ENCODE measurements at places on chromosomes 6 and 20.

DNA sequence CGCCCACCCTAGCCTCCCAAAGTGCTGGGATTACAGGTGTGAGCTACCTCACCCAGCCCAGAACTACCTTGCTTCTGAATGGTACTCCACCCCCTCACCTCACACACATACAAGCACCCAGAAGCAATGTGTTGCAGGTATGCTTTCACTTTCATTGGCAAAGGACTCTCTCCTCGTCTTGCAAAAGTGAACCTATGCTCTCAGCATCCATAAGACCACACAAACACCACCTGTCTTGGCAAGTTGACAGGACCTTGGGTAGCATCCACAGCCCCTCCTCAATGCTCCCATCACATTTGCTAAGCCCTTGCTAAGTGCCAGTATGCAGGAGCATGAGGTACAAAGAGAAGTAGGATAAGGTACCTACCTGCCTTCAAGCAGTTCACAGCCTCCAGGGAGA, 3.7 kb downstream of the KIF13A start:
- no peak for DNase-seq

- no peak for DNase-seq
Observed at GRCh38 chr6:99307295-99307907, 42.1 kb downstream of the FAXC start.

GRCh38 chr6:126440923-126441322, 101.0 kb downstream of the CENPW start:
- no peak for DNase-seq

DNA sequence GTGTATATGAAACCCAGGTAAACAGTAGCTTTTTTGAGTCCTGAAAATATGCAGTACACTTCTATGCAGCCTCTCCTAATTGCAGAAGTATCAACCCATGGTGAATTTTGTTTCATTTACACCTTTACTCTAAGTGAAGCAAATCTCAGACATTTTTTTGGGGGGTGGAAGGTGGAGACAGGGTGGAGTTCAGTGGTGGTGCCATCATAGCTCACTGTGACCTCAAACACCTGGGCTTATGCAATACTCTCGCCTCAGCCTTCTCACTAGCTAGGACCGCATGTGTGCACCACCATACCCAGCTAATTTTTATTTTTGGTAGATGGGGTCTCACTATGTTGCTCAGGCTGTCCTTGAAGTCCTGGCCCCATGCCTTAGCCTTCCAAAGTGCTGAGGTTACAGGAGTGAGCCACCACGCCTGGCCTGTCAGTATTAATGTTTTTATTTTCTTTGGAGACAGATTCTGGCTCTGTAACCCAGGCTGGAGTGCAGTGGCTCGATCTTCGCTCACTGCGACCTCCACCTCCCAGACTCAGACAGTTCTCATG, 80.3 kb downstream of the JARID2 start:
- no peak for DNase-seq

GRCh38 chr6:108598305-108598863, 37.7 kb downstream of the FOXO3 start:
- DNase-seq, result no peak

GRCh38 chr6:73985891-73986290, 289.9 kb downstream of the CD109 start:
- no peak for DNase-seq

DNA sequence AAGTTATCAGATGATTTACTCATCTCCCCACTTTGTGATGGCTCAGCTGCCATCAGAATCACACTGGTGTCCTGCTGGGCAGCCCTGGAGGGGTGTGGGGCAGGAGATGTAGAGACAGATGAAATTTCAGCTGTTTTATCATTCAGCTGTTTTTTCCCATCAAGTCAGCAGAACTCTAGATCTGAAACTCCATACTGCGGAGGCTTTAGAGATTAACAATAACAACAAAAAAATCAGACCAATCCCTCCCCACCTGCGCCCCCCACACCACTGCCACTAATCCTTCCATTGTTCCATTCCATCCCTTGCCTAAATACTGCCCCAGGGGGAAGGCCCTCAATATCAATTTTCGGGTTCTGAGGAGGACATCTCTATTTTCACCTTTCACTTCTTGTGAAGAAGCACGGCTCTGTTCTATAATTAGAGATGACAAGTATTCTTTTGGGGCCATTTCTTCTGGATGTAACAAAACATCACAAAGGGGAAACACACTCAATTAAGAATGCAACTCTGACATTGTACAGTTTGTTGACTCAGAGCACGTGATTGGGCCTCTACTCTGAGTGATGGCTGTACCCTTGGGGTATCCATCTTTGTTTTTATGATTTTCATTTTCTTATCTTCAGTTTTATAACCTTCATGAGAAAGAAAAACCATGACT, 396.3 kb downstream of the ZFAND3 start:
- DNase-seq, result no peak

DNA sequence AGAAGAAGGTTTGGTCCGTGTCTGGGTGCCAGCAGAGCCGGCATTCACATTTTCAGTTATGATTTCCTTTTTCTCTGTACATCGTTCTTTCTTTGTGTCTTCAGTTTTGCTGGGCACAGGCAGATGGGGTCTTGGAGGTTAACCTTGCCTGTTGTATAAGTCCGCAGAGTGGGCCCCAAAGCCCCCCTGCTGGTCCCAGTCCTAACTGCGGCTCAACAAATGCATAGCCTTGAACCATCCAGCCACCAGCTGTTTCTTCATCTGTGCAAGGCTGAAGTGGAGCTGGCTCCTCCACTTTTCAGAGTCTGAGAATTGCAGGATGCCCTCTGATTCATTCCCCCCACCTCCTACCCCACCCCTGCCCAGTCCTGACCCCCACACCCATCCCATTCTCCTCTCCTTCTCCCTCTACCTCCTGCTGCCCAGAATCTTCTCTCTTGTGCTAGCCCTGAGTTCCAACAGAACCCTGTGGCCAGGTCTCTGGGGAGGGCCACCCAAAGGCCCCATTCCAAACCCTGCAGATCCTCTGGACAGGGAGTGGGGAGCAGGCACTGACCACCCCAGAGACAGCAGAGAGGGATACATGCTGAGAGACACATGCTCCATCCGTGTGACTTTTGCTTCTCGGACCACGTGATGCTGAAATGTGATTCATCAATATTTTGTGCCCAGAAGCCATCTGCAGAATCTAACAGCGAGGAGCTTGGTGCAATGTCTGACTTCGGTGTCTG, 386.5 kb upstream of the SULF2 start:
- DNase-seq, result no peak

- no peak for DNase-seq
Observed at GRCh38 chr6:99096170-99096569, 148.4 kb upstream of the FBXL4 start.

DNA sequence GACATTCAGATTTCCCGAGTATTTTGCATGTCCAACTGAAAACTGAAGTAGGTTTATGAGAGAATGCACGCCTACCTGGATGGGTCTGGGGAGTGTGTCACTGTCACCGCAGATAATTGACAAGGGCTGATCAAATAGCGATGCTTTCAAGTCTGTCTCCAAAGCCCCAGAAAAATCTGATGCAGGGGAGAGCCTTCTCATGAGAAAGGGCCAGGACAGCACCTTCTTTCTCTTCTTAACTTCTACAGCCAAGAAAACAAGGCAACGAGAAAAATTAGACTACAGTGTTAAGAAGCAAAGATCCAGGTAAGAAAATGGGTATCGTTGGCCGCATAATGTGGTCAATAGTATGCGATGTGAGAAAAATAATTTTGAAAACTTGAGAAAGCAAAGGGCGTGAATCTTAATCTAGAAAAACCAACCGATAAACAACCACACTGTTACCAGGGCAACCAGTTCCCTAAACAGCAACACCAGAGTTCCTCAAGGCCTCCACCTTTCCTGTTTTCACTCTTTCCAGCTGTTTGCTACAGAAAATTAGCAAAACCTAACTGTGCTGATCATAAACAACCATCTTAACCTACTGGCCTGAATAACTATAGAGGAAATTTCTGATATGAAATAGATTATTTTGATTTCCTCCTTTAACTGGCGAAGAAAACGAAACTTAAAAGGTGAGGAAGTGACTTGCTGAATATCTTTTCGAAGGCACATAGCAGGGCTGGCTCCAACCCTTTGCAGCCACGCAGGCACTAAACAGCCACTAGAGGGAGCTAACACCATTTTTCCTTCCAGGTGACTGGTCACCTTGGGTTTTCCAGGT, 2.6 kb downstream of the TAGAP start:
- DNase-seq, result peak; percentile 85

DNA sequence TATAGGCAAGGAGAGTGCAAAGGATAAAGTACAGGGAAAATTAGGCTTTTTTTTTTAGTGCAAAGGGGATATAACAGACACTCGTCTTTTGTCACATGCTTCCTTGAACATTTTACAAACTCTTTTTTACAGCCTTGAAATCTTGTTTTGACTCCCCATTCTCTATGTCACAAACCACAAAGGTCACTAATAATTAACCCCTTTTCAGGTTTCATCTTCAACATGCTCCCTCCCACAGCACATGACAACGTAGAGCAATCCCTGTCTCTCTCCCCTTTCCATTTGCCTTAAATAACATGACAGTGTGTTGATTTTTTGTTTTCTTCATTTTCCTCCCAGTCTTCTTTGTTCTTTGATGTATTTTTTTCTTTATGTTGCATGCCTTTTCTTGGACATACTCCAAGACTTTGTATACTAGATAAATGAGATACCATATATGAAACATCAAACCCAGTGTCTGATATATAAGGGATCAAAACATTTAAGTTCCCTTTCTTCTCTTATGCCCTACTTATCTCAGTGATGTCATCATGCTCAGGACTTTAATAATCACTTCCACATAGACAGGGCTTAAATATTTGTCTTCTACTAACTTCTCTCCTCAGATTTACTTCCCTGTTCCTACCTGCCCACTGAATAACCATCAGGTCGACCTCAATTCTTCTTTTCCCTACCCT, 378.7 kb upstream of the HSF2 start:
- DNase-seq, result no peak

- no peak for DNase-seq
Observed at GRCh38 chr20:3798908-3799248, 2.8 kb downstream of the CDC25B start.

DNA sequence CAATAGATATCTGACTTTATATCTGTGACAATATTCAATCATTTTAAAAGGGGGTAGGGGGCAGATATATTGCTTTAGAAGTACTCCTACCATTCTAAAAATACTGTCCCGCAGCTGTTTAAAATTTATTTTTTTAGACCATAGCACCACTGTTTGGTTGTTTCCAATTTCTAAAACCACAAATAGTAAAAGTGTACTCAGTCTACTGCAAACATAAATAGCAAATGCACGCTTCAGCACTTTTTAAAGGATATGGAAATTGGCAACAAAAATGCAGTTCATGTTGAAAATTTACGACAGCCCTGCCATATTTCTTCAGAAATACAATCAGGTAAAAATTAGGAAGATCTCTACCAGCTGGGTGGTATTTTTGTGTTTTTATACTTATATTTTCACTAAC, 132.0 kb upstream of the RUNX2 start:
- DNase-seq, result no peak

- no peak for DNase-seq
Observed at GRCh38 chr6:150634176-150634963, 34.7 kb downstream of the PLEKHG1 start.

- no peak for DNase-seq
Observed at GRCh38 chr20:63552481-63553249, 1.3 kb upstream of the FNDC11 start.

- no peak for DNase-seq
Observed at GRCh38 chr6:155517294-155517693, 61.7 kb upstream of the NOX3 start.

GRCh38 chr6:63663147-63663955, 27.7 kb downstream of the PHF3 start:
- DNase-seq, result no peak

DNA sequence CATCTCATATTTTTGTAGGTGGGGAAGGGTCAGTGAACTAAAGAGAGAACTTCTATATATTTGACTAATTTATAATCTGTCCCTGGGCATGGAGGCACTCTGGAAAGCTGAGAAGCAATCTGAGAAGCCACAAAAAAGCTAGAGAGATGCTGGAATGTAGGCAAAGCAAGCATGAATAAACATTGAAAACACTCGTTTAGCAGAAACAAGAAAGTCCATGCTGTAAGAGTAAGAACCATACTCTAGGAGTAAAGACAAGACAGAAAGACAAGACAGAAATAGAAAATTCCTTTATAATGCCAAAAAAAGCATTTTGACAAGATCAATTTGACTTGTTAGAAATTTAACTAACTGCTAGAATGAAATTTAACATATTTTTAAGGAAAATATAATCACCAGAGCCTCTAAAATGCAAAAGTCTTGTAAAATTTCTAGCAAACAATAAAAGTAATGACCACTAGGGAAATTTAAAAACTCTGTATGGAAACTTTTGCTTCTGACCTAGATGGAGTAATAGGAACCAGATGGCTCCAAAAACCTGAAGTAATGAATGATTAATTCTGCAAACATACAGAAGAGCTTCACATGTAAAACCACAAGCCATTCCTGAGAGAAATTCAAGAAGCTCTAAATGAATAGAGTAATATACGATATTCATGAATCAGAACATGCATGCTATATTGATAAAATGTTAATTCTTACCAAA, 625.7 kb upstream of the PTCHD4 start:
- DNase-seq, result no peak

DNA sequence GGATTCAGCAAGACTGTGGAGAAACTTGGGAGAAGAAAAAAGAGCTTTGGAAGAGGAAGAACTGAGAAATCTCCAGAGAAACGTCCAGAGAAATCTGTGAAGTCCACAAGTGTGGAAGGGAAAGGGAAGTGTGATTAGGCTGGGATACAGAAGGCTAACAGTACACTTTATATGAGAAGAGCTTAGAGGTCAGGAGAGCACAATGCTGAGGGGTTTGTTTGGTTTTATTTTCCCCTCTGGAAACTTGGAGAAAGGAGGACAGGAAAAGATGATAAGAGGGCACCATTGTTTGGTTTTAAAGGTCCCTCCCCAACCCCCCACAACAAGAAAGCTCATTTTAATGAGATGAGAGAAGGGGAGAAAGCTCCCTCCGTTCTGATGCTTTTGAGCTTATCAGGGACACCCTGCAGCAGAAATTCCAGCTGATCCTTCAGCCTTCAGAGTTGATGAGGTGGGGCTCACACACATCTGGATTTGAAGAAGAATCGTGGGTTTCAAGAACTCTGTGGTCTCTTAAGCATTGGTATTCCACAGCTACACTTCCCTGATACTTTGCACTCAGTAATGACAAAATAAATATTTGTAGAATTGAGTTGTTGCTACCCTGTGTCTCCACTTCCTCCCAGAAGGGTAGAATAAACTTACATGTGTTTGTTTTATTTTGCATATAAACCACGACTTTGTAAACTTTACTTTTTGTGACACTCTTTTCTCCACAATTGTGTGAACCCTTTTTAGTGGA, 1.9 kb downstream of the NT5E start:
- no peak for DNase-seq

- no peak for DNase-seq
Observed at GRCh38 chr6:146775220-146775619, 176.4 kb downstream of the ADGB start.

GRCh38 chr6:1841136-1841535, 231.4 kb downstream of the FOXC1 start:
- DNase-seq, result no peak

GRCh38 chr6:92522589-92522988, 896.8 kb downstream of the EPHA7 start:
- DNase-seq, result no peak

DNA sequence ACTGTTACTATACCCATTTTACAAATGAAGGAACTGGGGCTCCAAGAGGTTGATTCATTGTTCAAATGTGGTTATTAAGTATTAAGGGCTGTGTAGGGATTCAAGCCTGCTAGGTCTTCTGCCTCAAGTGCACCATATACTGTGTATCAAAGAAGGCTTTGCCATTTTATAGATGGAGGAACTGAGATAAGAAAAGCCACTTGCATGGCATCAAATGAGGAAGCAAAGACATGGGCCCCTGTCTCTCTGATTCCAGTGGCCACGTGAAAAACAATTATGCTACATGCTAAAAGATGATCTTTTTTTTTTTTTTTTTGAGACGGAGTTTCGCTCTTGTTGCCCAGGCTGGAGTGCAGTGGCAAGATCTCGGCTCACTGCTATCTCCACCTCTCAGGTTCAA, 67.0 kb downstream of the TMEM200A start:
- DNase-seq, result no peak
